ENCODE measurements at places on chromosomes 12 and 14. TPM values are rescaled to one million over a fixed set of nuclear protein-coding genes. Genes with fewer than 3 reads are reported as not detected.

Gene FAM186B
- 0.49 TPM for total RNA-seq

Gene ATXN2
- total RNA-seq: 45.7 TPM

Gene SCN8A
- 50.6 TPM for total RNA-seq

Gene RIPK3
- 29.0 TPM for total RNA-seq

Gene OVCH1
- not detected for total RNA-seq

Gene HELB
- total RNA-seq: 4.0 TPM
